ENCODE measurements at places on chromosomes 7 and 10. TPM values are rescaled to one million over a fixed set of nuclear protein-coding genes. Genes with fewer than 3 reads are reported as not detected.

- peak overlapping the region; percentile 78 for H3K4me3 ChIP-seq
- H3K4me1 ChIP-seq, result peaks cover 56% of the 10 kb centered on the region
- H3K27ac ChIP-seq, result peak overlapping the region; percentile 95
- H3K27me3 ChIP-seq, result no peaks in the 10 kb centered on the region
- no peak for DNase-seq
These were observed 477 bp upstream of the MCU start for GRCh38 chr10:72691470-72691862.

DNA sequence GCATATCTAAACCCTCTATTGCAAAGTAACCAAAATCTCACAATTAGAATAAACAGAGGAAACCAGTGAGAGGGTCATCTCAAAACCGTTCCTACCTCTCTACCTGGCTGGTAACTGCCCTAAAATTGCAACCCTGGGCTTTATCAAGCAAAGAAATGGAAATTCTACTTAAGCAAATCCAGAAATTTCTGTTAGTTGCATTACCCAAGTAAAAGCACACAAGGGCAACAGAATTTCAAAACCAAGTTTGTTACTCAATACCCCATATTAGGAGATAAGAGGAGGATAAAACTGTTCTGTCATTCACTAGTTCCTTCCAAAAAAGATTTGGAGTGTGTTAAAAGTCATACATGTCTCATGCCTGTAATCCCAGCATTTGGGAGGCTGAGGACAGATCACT is 195.3 kb downstream of the FAM107B start:
- no peak overlapping the region for H3K4me3 ChIP-seq
- no peaks in the 10 kb centered on the region for H3K36me3 ChIP-seq
- no peak for DNase-seq
- peak overlapping the region; percentile 62 for H3K27ac ChIP-seq
- peaks cover 98% of the 10 kb centered on the region for H3K4me1 ChIP-seq

GRCh38 chr7:18829858-18830285 is 287.6 kb downstream of the TWIST1 start:
- H3K27me3 ChIP-seq, result no peaks in the 10 kb centered on the region
- H3K27ac ChIP-seq, result peak overlapping the region; percentile 3
- no peak overlapping the region for H3K4me3 ChIP-seq
- peaks cover 5% of the 10 kb centered on the region for H3K4me1 ChIP-seq

The CYP2C18 gene
- total RNA-seq, result 60.3 TPM

The ASIC3 gene
- 10.5 TPM for total RNA-seq

The GDF2 gene
- total RNA-seq, result not detected

The ADGRA1 gene
- not detected for total RNA-seq

Data from stomach (tissue), 19 donors.